Stimulated activated CD8-positive, alpha-beta memory T cell treated with anti-CD3 and anti-CD28 coated beads, Interleukin-15, amount 100 ng/mL, for 24 hours (primary cell): ENCODE measurements at places on chromosomes 2 and 18.

GRCh38 chr2:134220344-134220974 lies 33.4 kb upstream of the MGAT5 start:
- DNase-seq: no peak

DNA sequence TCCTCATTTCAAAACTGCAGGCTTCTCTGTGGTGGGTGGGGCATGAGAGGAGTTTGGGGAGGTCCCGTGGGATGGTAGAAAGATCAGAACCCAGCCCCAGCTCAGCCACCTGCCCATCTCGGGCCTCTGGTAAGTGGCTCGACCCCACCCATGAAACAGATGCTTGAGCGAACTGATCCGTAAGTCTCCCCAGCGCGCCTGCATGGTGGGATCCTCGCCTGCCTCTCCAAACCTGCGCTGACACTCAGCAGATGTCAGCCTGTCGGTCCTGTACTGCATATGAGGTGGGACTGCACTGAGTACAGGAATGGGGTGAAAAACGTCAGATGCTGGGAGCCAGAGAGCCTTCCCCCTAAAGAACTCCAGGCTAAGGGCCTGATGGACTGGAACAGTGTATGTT lies 15.9 kb upstream of the RPL31 start:
- DNase-seq: no peak

DNA sequence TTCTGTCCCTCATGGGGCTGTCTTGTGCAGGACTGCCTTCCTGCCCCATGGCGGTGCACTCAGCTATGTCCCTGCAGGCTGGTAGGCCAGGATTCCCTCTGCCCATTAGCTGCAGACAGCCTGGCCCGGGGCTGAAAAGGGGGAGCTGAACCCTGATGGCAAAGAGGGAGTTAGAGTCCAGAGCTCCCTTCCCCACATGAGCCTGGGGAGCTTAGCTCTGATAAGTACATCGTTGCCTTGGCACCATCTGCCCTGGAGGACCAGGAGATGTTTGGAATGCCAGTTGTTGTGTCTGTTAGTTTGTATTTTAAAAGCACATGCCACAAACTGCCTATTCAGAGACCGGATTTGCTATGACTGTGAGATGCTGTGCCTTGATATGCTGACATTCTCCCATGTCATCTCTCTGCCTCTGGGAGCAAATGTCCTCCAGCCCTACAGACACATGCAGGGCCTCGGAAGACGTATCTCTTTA lies 65.1 kb upstream of the AFF3 start:
- DNase-seq: no peak

GRCh38 chr2:26139269-26140183 lies 33.4 kb upstream of the GAREM2 start:
- no peak for DNase-seq

GRCh38 chr2:197997083-197997541 lies 192.7 kb downstream of the PLCL1 start:
- DNase-seq: no peak

DNA sequence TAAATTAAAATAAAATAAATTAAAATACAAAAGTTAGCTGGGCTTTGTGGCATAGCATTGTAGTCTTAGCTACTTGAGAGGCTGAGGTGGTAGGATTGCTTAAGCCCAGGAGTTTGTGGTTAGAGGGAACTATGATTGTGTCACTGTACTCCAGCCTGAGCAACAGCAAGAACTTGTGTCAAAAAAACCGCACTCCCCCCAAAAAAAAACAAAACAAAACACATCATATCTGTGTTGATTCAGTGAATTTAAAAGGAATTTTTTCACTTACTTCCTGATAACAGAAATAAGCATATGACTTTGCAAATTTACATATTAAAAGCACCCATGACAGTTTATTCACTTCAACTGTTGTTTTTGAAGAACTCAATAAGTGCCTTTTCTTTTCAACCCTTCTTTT lies 68.1 kb upstream of the PELI1 start:
- DNase-seq: no peak

DNA sequence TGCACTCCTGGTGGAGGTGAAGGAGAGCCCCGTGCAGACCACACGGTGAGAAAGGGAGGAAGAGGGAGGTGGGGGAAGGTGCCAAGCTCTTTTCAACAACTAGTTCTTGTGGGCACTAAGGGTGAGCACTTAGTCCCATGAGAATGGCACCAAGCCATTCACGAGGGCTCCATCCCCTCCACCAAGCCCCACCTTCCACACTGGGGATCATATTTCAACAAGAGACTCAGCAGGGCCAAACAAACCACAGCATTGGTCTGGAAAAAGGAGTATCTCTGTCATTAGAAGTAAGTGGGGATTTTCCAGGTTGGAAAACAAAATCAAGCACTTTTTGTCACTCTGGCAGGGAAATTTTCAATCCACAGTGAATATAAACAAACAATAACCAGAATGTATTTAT lies 38.4 kb downstream of the ZAP70 start:
- DNase-seq: no peak

DNA sequence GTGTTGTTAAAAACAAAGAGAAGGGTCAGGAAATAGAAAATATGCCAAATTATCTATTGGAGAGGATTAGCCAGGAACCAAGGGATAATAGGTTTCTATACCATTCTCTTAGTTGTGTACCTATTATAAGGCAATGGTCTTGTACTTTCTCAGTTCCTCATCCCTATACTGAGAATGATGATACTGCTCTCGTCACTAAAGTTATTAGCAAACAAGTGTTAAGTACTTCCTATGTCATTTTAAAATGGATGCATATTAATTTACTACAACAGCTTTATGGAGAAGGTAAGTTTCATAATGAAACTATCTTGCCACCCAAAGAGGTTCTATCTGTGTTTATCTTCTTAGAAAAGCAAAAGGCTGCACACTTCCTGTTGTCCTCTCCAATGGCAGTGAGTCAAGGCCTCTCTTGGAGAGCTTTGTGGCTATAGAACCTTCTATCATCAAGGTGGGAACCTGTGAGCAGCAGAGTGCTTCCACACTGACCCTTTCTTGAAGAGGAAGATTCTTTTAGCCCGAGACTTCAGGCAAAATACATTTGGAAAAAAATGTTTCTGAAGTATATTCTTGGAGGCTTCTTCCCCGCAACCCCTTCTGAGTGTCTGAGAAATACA lies 460.7 kb upstream of the FANCL start:
- no peak for DNase-seq

GRCh38 chr2:64745562-64745961 lies 91.8 kb upstream of the SERTAD2 start:
- no peak for DNase-seq

DNA sequence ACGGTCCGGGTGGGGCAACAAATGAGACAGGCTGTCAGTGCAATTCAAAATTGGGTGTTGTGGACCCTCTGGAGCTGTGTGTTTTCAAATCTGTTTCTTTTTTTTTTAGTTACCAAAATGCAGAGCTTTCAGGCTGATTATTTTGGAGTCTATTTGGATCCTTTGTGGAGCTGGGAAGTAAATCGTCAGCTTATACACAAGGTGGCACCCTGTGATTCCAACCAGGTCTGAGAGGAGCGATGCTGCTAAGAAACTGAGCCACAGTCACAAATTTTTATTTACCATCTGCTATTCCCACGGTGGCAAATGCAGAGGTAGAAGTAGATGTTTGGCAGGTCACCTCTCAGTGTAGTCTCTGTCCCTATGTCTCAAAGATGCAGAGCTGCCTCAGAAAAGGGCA lies 3.8 kb upstream of the EPC2 start:
- DNase-seq: no peak

GRCh38 chr2:226187156-226187555 lies 612.5 kb downstream of the IRS1 start:
- DNase-seq: no peak

GRCh38 chr18:51654488-51655326 lies 457.2 kb upstream of the MEX3C start:
- no peak for DNase-seq
